ENCODE measurements at places on chromosomes 1 and 21.

DNA sequence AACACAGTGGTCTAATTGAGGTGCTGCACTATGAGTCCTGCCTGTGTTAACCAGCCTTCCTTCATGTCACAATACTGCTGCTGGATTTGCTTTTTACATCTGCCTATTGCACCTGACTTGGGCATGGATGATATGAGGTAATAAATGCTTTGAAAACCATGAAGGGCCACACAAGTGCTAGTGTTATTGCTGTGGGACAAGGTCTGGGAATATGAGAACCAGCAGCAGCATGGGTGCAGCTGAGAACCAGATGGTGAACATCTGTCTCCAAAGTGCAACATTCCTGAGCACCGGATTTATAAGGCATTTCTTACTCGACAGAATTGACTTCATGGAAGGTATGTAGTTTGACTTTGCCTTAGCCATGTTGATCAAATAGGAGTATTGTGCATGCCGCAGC lies 16.6 kb downstream of the TRIM45 start:
- no peak for DNase-seq

- DNase-seq = no peak
These were observed 89.6 kb downstream of the DSCAM start for GRCh38 chr21:40757366-40757765.

DNA sequence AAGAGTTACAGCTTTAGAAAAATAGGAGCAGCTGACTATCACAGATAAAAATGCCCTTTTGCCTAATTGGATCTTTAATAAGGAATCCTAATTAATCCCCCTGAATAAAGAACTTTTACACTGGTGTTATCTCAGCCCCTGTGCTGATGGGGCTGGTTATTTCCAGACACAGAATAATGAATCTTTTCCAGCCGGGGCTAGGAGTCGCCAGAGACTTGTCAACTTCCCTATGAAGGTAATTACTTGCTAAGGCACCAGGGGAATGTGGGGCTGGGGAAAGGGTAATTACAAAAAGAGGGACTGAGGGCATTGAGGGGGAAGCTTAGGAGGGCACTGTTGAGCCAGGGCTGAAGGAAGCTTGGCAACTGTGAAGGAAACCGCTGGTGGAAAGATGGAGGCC lies 34.5 kb downstream of the HMGB4 start:
- no peak for DNase-seq

DNA sequence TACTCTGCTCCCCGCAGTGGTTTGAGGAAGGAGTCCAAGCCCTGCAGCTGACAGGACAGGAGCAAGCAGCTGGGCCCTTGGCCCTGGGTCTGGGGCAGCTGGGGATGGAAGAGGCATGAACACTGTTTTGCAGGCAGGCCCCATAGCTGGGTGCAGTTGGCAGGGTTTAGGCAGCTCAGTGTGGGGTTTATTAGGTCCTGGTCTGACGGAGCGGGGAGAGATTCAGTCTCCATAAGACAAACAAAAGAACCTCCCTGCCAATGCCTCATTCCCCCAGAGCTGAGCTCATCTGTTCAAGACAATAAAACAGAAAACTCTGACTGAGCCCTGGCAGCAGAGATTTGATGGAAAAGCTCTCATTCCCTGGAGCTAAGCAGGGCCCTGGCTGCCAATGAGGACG lies 37.3 kb downstream of the OLFML2B start:
- no peak for DNase-seq

DNA sequence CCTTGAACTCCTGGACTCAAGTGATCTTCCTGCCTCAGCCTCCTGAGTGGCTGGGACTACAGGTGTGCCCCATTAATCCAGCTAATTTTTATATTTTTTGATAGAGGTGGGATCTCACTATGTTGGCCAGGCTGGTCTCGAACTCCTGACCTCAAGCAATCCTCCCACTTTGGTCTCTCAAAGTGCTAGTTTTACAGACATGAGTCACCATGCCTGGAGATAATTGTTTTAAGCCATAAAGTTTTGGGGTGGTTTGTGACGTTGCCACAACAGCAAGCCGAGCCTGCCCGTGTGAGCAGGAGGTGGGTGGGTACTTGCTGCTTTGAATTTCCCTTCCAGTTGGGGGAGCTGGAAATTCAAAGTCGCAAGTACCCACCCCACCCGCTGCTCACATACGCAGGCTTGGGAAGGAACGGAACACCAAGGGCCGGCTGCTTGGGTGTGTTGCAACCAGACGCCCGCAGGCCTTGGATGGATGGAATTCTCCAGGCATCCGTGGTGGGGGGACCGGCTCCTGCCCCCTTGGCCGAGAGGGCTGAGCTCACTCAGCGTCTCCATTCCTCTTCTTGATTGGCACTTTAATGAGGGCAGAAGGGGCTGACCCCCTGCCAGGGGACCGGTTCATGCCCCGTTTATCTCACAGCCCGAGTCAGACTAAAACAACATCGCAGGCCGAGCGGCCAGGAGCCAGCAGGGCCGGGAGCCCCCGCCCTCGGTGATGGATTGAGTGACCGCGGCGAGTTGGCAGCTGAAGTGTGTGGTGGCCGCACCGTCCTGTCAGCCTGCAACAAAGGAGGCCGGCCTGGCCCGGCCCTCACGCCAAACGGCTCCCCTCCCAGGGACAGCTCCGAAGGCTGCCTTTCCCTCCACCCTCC lies 78.1 kb downstream of the DHRS3 start:
- no peak for DNase-seq

- no peak for DNase-seq
These were observed 3.0 kb downstream of the DMRTB1 start for GRCh38 chr1:53462193-53462592.

DNA sequence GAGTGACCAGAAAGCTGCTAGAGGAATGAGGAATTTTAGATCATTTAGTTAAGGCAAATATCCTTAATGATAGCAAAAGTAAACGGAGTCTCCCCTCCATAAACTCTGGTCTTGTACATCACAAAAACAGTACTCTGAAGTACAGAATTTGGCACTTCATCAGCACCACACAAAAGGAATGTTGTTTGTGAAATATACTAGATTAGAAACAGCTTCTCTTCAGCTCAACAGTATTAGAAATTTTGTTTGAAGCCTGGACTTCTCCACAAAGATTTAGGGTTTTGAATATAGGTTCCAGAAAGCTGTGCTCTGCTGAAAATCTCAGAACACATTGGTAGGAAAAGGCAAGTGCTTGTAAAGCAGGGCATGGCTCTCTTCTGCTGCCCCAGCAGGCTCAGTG lies 135.1 kb upstream of the PTGFR start:
- DNase-seq = no peak

GRCh38 chr1:244395965-244396364 lies 55.7 kb downstream of the ADSS2 start:
- DNase-seq = no peak

- no peak for DNase-seq
These were observed 56.8 kb upstream of the CSF3R start for GRCh38 chr1:36539526-36539925.

- no peak for DNase-seq
These were observed 220.1 kb downstream of the SLC45A1 start for GRCh38 chr1:8537991-8538390.

DNA sequence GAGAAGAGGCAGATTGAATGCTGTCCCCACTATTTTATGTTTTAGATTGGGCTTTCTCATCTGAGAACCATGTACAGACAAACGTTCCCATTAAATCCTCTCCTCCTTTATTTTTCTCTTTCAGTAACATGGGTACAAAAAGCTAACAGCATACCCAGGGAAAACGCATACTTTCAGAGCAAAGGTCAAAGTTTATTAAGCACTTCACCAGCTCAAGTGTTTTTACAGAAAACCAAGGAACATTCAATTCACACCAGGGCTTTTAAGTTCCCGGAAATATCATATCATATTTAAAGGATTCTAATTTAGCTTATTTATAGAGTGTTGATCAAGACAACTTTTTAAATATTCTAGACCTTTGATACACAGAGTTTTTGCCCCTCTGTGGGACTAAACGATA lies 271.5 kb upstream of the C1orf87 start:
- DNase-seq = no peak

GRCh38 chr1:170194451-170194850 lies 48.7 kb downstream of the NTMT2 start:
- DNase-seq = no peak

DNA sequence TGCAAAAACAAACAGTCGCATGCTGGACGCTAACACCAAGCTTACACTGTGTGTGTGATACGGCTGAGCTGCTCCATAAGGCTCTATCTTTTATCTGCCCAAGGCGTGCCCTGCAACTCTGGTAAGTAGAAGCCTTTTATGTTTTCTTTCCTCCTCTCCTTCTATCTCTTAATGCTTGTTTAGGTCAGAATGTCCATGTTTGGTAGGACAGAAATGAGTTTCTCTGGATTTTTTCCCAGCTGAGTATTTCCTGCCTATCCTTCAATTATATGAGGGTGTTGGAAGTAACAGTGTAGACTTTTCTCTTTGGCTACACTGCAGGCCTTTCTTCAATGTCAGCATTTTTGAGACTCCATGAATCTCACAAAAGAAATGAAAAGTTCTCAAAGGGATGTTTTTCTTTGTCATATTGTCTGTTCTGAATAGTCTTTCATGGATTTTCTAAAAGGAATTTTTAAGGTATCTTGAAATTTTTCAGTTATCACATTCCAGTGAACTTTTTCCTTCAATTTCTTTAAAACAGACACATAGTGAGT lies 124.2 kb downstream of the MACF1 start:
- DNase-seq = no peak

GRCh38 chr1:203556047-203556851 lies 62.3 kb downstream of the OPTC start:
- DNase-seq = no peak

Measured in RPMI8226 (cell line).